Muscle of leg (tissue), 16 donors: ENCODE measurements at places on chromosomes 1 and 21.

- H3K27me3 ChIP-seq, result no peaks in the 10 kb centered on the region
- peaks cover 11% of the 10 kb centered on the region for H3K4me1 ChIP-seq
- no peak overlapping the region for H3K27ac ChIP-seq
- H3K4me3 ChIP-seq, result no peak overlapping the region
Observed at GRCh38 chr1:236520445-236521005, 3.3 kb upstream of the LGALS8 start.

DNA sequence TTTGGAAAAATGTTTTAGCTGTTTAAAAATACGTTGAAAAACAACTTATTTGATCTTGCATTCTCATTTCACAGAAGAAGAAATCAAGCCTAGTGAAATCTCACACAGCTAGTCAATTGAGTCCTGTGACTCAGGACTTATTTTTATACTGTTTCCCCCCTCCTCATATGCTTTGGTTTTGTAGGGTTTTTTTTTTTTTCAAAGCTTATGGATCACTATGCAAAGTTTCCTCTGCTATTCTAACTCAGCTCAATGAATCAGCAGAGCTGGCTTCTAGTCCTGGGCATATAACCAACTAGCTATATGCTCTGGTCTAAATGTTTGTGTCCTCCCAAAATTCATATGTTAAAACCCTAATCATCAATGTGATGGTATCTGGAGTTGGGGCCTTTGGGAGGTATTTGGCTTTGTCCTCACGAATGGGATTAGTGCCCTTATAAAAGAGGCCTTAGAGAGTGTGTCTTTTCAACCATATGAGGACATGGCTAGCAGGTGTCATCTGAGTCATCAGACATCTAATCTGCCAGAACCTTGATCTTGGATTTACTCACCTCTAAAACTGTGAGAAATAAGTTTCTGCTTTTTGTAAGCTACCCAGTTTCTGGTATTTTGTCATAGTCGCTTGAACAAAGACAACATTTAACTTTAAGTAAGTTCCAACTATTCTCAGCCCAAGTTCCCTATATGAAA is 317.2 kb upstream of the C1orf87 start:
- no peaks in the 10 kb centered on the region for H3K27me3 ChIP-seq
- H3K4me3 ChIP-seq, result no peak overlapping the region
- no peaks in the 10 kb centered on the region for H3K36me3 ChIP-seq
- peaks cover 11% of the 10 kb centered on the region for H3K4me1 ChIP-seq
- no peak overlapping the region for H3K27ac ChIP-seq
- DNase-seq, result peak; percentile 30

DNA sequence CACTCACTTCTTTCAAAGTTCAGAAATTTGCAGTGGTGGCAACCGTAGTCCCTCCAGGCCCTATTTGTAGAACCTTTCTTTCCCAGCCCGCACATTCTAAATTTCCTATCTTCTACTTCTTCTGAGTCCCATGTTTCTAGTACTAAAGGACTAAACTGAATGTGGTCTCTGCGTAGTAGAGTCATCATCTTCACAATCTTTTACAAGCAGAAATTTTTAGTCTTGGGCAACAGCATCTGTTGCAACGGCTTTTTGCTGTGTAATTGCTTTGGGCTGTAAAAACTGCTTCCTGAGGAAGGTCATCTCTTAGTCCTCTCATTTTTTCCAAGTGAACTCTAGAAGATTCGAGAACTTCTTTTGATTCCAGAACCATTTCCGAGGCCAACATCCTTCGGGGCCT is 23.9 kb downstream of the VAV3 start:
- H3K4me3 ChIP-seq, result no peak overlapping the region
- H3K27ac ChIP-seq, result peak overlapping the region; percentile 7
- DNase-seq, result peak; percentile 67
- peaks cover 5% of the 10 kb centered on the region for H3K4me1 ChIP-seq
- H3K36me3 ChIP-seq, result no peaks in the 10 kb centered on the region

GRCh38 chr1:232767305-232768074 is 37.7 kb upstream of the MAP10 start:
- H3K4me3 ChIP-seq, result no peak overlapping the region
- no peaks in the 10 kb centered on the region for H3K27me3 ChIP-seq
- H3K27ac ChIP-seq, result no peak overlapping the region
- no peaks in the 10 kb centered on the region for H3K4me1 ChIP-seq

GRCh38 chr1:205775717-205776056 is 405 bp upstream of the RAB29 start:
- peaks cover 21% of the 10 kb centered on the region for H3K27me3 ChIP-seq
- peak; percentile 63 for DNase-seq
- peaks cover 8% of the 10 kb centered on the region for H3K4me1 ChIP-seq
- no peak overlapping the region for H3K27ac ChIP-seq

GRCh38 chr21:41673596-41674335 is 93.1 kb downstream of the RIPK4 start:
- DNase-seq, result peak; percentile 76
- H3K4me1 ChIP-seq, result peaks cover 19% of the 10 kb centered on the region
- H3K27me3 ChIP-seq, result peaks cover 3% of the 10 kb centered on the region
- no peaks in the 10 kb centered on the region for H3K36me3 ChIP-seq

DNA sequence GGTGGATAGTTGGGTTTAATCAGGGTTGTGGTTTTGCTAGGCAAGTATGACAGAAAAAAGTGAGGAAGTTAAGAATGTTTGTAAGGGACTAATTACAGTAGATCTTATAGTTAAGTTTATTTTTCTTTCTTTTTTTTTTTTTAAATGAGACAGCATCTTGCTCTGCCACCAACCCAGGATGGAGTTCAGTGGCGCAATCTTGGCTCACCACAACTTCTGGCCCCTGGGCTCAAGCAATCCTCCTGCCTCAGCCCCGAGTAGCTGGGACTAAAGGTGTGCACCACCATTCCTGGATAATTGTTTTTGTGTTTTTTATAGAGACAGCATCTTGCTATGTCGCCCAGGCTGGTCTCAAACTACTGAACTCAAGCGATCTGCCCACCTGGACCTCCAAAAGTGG is 41.7 kb downstream of the EYA3 start:
- no peaks in the 10 kb centered on the region for H3K27me3 ChIP-seq
- DNase-seq, result no peak
- peaks cover 12% of the 10 kb centered on the region for H3K36me3 ChIP-seq
- H3K4me3 ChIP-seq, result no peak overlapping the region
- H3K27ac ChIP-seq, result no peak overlapping the region

GRCh38 chr1:154478639-154479038 is 23.4 kb upstream of the TDRD10 start:
- H3K4me3 ChIP-seq, result no peak overlapping the region
- H3K36me3 ChIP-seq, result no peaks in the 10 kb centered on the region
- H3K27me3 ChIP-seq, result no peaks in the 10 kb centered on the region
- H3K27ac ChIP-seq, result no peak overlapping the region
- DNase-seq, result no peak
- peaks cover 2% of the 10 kb centered on the region for H3K4me1 ChIP-seq

DNA sequence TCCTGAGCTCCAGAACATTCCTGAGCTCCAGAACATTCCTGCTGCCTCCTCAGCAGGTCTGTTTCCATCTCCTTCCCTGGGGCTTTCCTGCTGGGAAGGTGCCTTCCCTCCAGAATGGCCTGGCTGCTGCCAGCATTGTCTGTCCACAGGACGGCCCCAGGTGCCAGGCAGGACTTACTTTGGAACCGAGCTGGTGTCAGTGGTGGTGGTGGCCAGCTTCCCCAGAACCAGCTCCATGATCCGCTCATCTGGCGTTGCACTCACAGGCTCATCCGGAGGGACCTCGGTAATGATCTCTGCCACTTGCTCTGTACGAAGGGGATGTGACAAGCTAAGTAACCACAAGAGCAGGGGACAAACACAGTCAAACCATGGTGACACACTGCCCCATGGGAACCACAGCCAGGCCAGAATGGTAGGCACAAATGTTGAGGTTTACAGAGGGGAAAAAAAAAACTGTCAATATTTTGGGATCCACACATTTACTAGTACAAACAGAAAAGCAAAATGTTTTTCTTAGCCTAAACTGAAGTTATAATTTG is 41.3 kb downstream of the PRDM15 start:
- no peak for DNase-seq
- H3K4me1 ChIP-seq, result no peaks in the 10 kb centered on the region
- no peaks in the 10 kb centered on the region for H3K27me3 ChIP-seq
- H3K4me3 ChIP-seq, result no peak overlapping the region
- H3K27ac ChIP-seq, result no peak overlapping the region

- no peaks in the 10 kb centered on the region for H3K27me3 ChIP-seq
- H3K4me3 ChIP-seq, result no peak overlapping the region
- H3K27ac ChIP-seq, result no peak overlapping the region
- DNase-seq, result peak; percentile 40
- peaks cover 2% of the 10 kb centered on the region for H3K4me1 ChIP-seq
- no peaks in the 10 kb centered on the region for H3K36me3 ChIP-seq
Observed at GRCh38 chr1:200351826-200352549, 57.8 kb downstream of the ZNF281 start.

- H3K4me1 ChIP-seq, result peaks cover 21% of the 10 kb centered on the region
- H3K27me3 ChIP-seq, result no peaks in the 10 kb centered on the region
- H3K36me3 ChIP-seq, result peaks cover 8% of the 10 kb centered on the region
Observed at GRCh38 chr1:39091845-39092645, 65.9 kb downstream of the NDUFS5 start.

GRCh38 chr1:170701962-170702361 is 38.0 kb downstream of the PRRX1 start:
- H3K4me1 ChIP-seq, result peaks cover 23% of the 10 kb centered on the region
- DNase-seq, result no peak

- no peak overlapping the region for H3K27ac ChIP-seq
- no peaks in the 10 kb centered on the region for H3K36me3 ChIP-seq
- H3K4me3 ChIP-seq, result no peak overlapping the region
- H3K4me1 ChIP-seq, result peaks cover 39% of the 10 kb centered on the region
Observed at GRCh38 chr1:153793973-153794615, 18.9 kb downstream of the SLC27A3 start.

DNA sequence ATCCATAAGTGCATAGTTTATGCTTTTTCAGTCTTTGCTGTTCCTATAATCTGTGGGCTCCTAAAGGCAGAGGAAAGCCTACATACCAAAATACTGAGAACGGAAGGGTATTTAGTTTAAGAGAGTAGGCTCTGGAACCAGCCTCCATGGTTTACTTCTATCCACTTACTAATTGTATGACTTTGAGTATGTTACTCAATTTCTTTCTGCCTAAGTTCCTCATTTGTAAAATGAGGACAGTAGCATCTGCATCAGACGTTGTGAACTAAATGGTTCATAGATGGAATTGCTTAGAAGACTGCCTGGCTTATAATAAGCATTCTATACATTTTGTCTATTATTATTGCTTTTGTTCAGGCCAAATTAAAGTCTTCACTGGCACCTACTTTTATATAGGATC is 111.0 kb downstream of the NTNG1 start:
- H3K27ac ChIP-seq, result no peak overlapping the region
- H3K4me1 ChIP-seq, result no peaks in the 10 kb centered on the region
- no peak for DNase-seq
- H3K27me3 ChIP-seq, result no peaks in the 10 kb centered on the region
- H3K36me3 ChIP-seq, result no peaks in the 10 kb centered on the region

DNA sequence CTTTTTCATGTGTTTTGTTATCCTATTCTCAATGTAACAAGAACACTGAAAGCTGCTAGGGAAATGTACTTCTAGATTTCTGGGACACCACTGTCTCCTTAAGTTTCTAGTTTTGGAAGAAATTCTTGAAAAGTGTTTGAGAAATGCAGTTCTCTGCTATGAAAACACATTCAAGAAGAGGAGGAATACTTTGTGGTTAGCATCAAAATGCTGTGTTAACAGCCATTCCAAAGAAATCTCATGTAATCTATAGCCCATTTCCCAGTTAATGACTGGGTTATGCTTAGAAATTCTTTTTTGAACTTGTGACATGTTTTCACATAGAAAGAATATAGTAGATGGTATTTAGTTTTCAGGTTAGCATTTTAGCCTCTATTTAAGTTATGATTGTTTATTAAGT is 6.0 kb downstream of the RAVER2 start:
- no peaks in the 10 kb centered on the region for H3K36me3 ChIP-seq
- H3K4me1 ChIP-seq, result peaks cover 2% of the 10 kb centered on the region
- no peak for DNase-seq
- H3K4me3 ChIP-seq, result no peak overlapping the region

DNA sequence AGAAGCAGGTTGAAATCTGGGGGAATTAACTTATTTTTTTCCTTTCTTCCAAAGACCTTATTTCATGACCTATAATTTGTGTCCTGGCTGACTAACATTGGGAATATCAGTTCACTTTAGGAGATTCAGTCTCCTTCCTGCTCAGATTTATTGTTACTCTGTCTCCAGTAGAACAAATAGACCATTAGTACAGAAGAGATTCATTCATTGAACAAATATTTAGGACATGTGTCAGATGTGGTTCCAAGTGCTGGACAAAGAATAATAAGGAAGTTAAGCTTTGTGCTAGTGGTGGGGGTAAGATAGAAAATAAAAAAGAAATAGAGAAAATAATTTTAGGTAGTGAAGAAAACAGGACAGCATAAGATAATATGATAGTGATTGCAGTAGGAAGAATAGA is 20.3 kb downstream of the ZMYM4 start:
- H3K4me3 ChIP-seq, result no peak overlapping the region
- no peak for DNase-seq
- H3K27ac ChIP-seq, result no peak overlapping the region
- H3K36me3 ChIP-seq, result peaks cover 12% of the 10 kb centered on the region
- H3K27me3 ChIP-seq, result no peaks in the 10 kb centered on the region

GRCh38 chr1:168719306-168720111 is 9.5 kb downstream of the DPT start:
- H3K27me3 ChIP-seq, result no peaks in the 10 kb centered on the region
- DNase-seq, result no peak
- H3K4me1 ChIP-seq, result no peaks in the 10 kb centered on the region
- H3K36me3 ChIP-seq, result no peaks in the 10 kb centered on the region

GRCh38 chr1:232688398-232688797 is 58.5 kb upstream of the SIPA1L2 start:
- no peak overlapping the region for H3K4me3 ChIP-seq
- peaks cover 6% of the 10 kb centered on the region for H3K27me3 ChIP-seq
- peaks cover 6% of the 10 kb centered on the region for H3K4me1 ChIP-seq
- H3K27ac ChIP-seq, result no peak overlapping the region
- H3K36me3 ChIP-seq, result no peaks in the 10 kb centered on the region
- DNase-seq, result no peak

GRCh38 chr1:235455823-235456222 is 48.4 kb downstream of the B3GALNT2 start:
- no peak overlapping the region for H3K4me3 ChIP-seq
- no peak overlapping the region for H3K27ac ChIP-seq
- H3K27me3 ChIP-seq, result no peaks in the 10 kb centered on the region
- DNase-seq, result no peak
- peaks cover 28% of the 10 kb centered on the region for H3K36me3 ChIP-seq
